Stimulated activated CD4-positive, alpha-beta T cell treated with anti-CD3 and anti-CD28 coated beads, TNF-alpha, amount 100 ng/mL, for 48 hours (primary cell): ENCODE measurements at places on chromosomes 7 and 10.
A peak's percentile ranks its signal among the peaks of the same experiment; 100 is the strongest.

DNA sequence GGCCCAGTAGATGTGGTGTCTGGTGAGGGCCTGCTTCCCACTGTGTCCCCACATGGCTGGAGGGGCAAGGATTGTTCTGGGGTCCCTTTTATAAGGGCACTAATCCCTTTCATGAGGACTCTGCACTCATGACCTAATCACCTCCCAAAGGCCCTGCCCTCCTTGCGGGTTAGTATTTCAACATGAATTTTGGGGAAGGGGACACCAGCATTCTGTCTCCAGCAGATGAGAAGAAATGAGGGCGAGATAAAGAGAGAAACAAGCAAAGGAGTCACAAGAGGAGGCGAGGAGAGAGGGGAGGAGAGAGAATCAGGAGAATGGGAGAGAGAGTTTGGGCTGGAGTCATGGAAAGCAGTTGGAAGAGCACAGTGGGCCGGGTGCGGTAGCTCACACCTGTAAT is 83.7 kb downstream of the C10orf105 start:
- no peak for DNase-seq

- no peak for DNase-seq
Observed at GRCh38 chr10:35442028-35442427, 105.7 kb downstream of the CCNY start.

DNA sequence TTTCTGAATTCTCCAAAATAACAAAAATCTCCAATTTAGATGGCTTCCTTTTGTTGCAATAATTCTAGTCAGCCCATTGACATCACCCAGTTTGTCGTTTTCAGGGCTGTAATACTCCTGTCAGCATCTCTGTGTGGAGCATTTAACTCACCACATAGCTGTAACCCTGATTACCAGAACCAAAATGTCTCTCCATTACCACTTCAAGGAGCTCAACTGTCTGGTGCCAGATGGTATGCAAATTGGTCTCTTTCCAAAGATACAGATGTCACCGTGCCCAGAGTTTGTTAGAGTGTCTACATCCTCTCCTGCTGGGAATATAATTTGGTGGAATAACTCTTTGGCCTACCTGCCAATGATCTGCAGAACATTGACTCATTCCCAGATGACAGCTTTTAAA is 350.3 kb upstream of the POT1 start:
- no peak for DNase-seq

DNA sequence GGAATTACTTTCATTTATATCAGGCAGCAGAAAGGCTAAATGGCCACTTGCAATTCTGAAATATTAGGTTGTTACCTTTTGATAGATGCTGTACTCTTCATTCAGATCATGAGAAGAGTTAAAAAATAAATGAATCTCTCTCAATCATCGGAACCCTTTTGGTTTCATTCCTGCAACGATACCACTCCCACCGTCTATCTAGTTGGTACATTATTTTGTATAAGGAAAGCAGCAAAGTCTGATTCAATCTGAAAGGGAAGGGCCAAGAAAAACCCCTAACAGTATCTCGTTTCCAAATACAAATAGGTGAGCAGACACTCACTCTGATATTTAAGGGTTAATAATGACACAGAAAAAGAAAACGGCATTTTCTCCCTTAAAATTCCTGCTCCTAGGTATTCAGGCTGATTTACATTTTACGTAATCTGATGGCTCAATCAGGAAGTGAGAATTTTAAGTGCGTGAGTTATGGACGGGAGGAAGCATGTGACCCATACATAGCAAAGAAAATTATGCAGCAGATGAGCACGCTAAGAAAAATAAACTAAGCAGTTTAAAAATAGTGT is 209.4 kb upstream of the KLF14 start:
- no peak for DNase-seq

GRCh38 chr7:115965796-115966475 is 64.6 kb downstream of the TFEC start:
- no peak for DNase-seq

- peak; percentile 14 for DNase-seq
Observed at GRCh38 chr7:94436018-94436604, 41.4 kb downstream of the COL1A2 start.

- no peak for DNase-seq
Observed at GRCh38 chr7:43630482-43630881, 47.6 kb downstream of the STK17A start.
